ENCODE measurements at places on chromosomes 3 and 15. TPM values are rescaled to one million over a fixed set of nuclear protein-coding genes. Genes with fewer than 3 reads are reported as not detected.

The STAB1 gene
- 24.8 TPM for total RNA-seq

The VGLL3 gene
- total RNA-seq = 11.9 TPM

GRCh38 chr3:102664126-102664525 is 229.3 kb downstream of the ZPLD1 start:
- H3K4me3 ChIP-seq = no peak overlapping the region
- DNase-seq = peak; percentile 19
- H3K36me3 ChIP-seq = no peaks in the 10 kb centered on the region
- H3K4me1 ChIP-seq = no peaks in the 10 kb centered on the region
- H3K27ac ChIP-seq = no peak overlapping the region

GRCh38 chr3:14787630-14788029 is 31.1 kb upstream of the FGD5 start:
- H3K36me3 ChIP-seq = no peaks in the 10 kb centered on the region
- no peaks in the 10 kb centered on the region for H3K4me1 ChIP-seq
- H3K27ac ChIP-seq = no peak overlapping the region
- H3K4me3 ChIP-seq = no peak overlapping the region

DNA sequence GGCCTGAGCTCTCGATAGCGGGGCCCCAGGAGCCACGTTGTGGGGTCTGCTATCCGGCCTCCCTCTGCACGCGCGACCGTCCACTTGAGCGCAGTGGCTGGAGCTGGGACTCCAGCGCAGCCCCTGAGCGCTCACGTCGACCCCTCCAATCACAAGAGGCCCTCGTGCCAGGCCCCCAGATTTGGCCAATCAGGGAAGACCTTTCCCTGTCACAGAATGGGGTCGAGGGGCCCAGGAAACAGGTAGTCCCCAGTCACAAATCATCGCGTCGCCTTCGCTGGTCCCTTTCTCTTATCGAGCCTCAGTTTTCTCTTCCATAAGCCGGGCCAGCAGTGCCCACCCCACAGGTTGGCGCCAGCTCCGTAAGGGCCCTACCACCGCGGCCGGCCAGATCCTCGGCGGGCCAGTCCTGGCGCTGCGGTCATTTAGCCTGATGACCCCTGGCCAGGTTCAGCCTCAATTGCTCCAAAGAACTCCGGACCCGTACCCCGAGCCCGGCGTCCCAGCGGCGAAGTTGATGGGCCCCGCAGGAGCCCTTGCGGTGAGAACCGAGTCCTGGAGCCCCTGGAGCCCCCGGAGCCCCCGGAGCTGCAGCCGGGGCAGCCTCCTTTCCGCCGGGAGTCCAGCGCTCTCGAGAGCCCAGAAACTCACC is 435 bp downstream of the ALDH1L1 start:
- DNase-seq = peak; percentile 69
- H3K4me1 ChIP-seq = peaks cover 6% of the 10 kb centered on the region
- no peaks in the 10 kb centered on the region for H3K36me3 ChIP-seq
- H3K4me3 ChIP-seq = peak overlapping the region; percentile 63
- H3K27ac ChIP-seq = peak overlapping the region; percentile 99
- no peaks in the 10 kb centered on the region for H3K27me3 ChIP-seq

DNA sequence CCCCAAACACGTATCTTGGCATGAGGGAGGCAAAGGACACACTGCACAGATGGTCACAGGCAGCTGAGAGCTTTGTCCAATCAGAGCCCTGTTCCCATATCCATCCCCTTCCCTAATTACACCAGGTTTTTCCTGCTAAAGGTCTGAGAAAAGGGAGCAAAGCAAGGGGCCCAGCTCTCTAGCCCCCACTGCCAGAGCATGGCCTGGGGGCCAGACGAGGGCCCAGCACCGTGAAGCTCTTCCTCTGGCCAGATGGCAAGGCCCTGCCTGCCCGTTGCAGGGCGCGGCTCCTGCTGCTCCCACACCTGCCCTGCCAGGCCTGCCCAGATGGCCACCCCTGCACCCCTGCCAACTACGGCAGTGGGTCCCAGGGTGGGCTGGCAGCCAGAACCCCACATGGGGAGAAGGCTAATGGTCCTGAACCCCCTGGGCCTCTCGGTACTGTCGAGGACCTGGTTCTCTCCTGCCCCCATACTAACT is 3.2 kb downstream of the SHF start:
- H3K27me3 ChIP-seq = no peaks in the 10 kb centered on the region
- no peaks in the 10 kb centered on the region for H3K4me1 ChIP-seq
- DNase-seq = no peak
- no peak overlapping the region for H3K4me3 ChIP-seq

DNA sequence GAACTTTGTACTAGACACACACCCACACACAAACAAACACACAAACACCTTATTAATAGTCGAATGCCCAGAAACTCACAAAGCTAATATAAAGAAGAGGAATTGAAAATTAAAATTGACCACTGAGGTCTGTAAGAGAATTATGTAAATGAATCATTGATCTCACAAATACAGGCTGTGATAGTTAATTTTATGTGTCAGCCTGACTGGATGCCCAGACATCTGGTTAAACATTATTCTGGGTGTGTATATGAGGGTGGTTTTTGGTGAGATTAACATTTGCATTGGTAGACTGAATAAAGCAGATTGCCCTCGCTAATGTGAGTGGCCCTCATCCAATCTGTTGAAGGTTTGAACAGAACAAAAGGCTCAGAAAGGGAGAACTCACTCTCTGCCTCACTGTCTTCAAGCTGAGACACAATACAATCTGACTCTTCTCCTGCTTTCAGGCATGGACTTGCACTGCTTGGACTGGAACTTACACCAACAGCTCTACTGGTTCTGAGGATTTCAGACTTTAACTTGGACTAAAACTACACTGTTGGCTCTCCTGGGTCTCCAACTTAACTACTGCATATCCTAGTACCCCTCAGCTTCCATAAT is 199.4 kb upstream of the TTC14 start:
- no peak overlapping the region for H3K4me3 ChIP-seq
- no peaks in the 10 kb centered on the region for H3K36me3 ChIP-seq
- H3K27me3 ChIP-seq = no peaks in the 10 kb centered on the region
- H3K4me1 ChIP-seq = no peaks in the 10 kb centered on the region
- H3K27ac ChIP-seq = no peak overlapping the region

The NR2E3 gene
- not detected for total RNA-seq

DNA sequence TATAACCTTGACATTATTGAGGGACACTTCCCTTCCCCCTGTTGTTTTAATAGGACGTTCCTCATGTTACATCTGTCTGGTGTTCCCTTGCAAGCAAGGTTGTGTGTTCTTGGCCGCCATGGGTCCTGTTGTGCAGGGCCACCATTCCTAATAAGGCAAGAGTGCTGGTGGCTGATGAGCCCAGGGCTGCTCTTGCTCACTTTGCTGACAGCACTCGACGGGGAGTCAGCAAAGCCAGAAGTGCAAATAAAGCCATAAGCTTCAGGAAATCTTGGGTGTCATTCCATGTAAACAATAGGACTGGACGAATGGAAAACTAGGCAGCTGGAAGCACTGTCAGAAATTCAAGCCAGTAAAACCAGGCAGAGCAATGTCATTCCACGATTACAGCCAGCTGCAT is 75.8 kb downstream of the SQOR start:
- H3K4me1 ChIP-seq = no peaks in the 10 kb centered on the region
- no peak overlapping the region for H3K27ac ChIP-seq
- no peaks in the 10 kb centered on the region for H3K27me3 ChIP-seq
- H3K36me3 ChIP-seq = no peaks in the 10 kb centered on the region

The SLC9C1 gene
- total RNA-seq = not detected

- no peak overlapping the region for H3K4me3 ChIP-seq
- no peaks in the 10 kb centered on the region for H3K4me1 ChIP-seq
- no peaks in the 10 kb centered on the region for H3K36me3 ChIP-seq
- no peak overlapping the region for H3K27ac ChIP-seq
- no peak for DNase-seq
- H3K27me3 ChIP-seq = no peaks in the 10 kb centered on the region
These were observed 42.4 kb downstream of the CP start for GRCh38 chr3:149179220-149179619.

- no peaks in the 10 kb centered on the region for H3K36me3 ChIP-seq
- H3K27me3 ChIP-seq = no peaks in the 10 kb centered on the region
- H3K4me1 ChIP-seq = peaks cover 27% of the 10 kb centered on the region
- H3K4me3 ChIP-seq = peak overlapping the region; percentile 82
- no peak for DNase-seq
These were observed 783 bp upstream of the DNAJB11 start for GRCh38 chr3:186569779-186570095.

The SNTN gene
- not detected for total RNA-seq

DNA sequence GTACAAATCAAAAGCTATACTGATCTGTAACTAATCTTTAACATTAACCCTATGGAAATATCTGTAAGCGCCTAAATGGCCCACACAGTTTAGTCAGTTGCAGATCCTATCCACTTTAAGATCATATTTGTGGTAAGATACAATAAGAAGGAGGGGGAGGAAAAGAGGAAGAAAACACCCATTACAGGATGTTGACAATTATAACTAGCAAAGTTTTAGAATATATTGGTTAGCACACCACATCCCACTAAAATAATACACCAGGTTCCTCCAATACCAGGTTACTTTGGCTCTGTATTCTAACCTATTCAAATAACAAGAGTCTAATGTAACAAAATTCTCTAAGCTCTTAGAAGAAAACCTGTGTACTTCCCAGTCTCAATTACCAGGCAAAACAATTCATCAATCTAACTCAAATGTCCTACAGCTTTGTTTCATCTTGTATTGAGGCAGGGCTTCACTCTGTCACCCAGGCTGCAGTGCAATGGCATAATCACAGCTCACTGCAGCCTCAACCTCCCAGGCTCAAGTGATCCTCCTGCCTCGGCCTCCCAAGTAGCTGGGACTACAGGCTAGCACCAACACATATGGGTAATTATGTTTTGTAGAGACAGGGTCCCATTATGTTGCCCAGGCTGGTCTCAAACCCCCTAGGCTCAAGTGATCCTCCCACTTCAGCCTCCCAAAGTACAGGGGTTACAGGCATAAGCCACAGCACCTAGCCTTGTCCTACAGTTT is 4.2 kb downstream of the SLC4A7 start:
- H3K27me3 ChIP-seq = no peaks in the 10 kb centered on the region
- no peaks in the 10 kb centered on the region for H3K4me1 ChIP-seq
- no peak overlapping the region for H3K27ac ChIP-seq
- H3K36me3 ChIP-seq = no peaks in the 10 kb centered on the region
- H3K4me3 ChIP-seq = no peak overlapping the region

DNA sequence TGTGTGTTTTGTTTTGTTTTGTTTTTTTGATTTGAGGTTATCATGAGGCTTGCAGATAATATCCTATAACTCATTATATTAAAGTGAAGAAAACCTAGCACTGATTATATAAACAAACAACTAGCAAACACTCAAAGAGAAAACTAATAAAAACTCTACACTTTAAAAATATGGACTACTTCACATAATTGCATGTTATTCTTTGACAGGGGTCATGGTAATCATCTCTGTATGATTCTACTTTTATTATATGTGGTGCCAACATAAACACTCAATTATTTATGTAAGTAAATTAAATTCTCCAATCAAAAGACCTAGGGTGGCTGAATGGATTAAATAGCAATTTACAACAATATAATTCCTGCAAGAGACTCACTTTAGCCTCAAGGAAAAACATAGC is 44.6 kb upstream of the P3H2 start:
- no peak overlapping the region for H3K4me3 ChIP-seq
- H3K27ac ChIP-seq = no peak overlapping the region
- DNase-seq = no peak
- no peaks in the 10 kb centered on the region for H3K27me3 ChIP-seq
- H3K4me1 ChIP-seq = no peaks in the 10 kb centered on the region

- H3K4me1 ChIP-seq = no peaks in the 10 kb centered on the region
- no peaks in the 10 kb centered on the region for H3K36me3 ChIP-seq
- no peak for DNase-seq
- H3K27me3 ChIP-seq = no peaks in the 10 kb centered on the region
- no peak overlapping the region for H3K27ac ChIP-seq
- no peak overlapping the region for H3K4me3 ChIP-seq
These were observed 23.8 kb downstream of the TMEM45A start for GRCh38 chr3:100516232-100516631.

- no peak overlapping the region for H3K4me3 ChIP-seq
- H3K27ac ChIP-seq = no peak overlapping the region
These were observed 33.1 kb upstream of the MED12L start for GRCh38 chr3:151052346-151052745.

- no peak overlapping the region for H3K27ac ChIP-seq
- DNase-seq = no peak
- no peaks in the 10 kb centered on the region for H3K27me3 ChIP-seq
- H3K4me1 ChIP-seq = peaks cover 24% of the 10 kb centered on the region
- no peaks in the 10 kb centered on the region for H3K36me3 ChIP-seq
These were observed 3.9 kb downstream of the RPL35A start for GRCh38 chr3:197953881-197954280.

DNA sequence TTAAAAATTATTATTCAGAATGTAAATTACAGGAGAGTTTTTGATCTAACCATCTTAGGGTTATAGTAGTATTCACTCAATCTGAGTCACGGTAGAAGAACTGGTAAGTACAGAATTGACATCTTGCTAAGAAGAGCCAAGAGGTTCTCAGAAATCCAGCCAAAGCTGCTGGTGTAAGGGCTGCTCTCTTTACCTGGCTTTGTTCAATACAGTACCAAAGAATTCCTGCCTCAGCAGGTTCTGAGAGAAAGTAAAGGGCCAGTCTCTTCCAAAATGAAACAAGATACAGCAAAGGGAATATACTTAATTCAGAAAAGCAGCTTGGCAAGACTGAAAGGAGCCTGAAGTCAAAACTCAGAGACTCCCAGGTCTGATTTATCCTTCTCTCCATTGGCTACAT is 193.1 kb downstream of the TNIK start:
- H3K36me3 ChIP-seq = no peaks in the 10 kb centered on the region
- peaks cover 4% of the 10 kb centered on the region for H3K4me1 ChIP-seq
- no peak for DNase-seq
- no peak overlapping the region for H3K27ac ChIP-seq

The BFSP2 gene
- total RNA-seq = not detected

GRCh38 chr3:22225161-22225560 is 474.2 kb upstream of the ZNF385D start:
- H3K4me3 ChIP-seq = no peak overlapping the region
- H3K27ac ChIP-seq = no peak overlapping the region
- no peaks in the 10 kb centered on the region for H3K4me1 ChIP-seq
- no peak for DNase-seq

The CIP2A gene
- total RNA-seq = 1.3 TPM

DNA sequence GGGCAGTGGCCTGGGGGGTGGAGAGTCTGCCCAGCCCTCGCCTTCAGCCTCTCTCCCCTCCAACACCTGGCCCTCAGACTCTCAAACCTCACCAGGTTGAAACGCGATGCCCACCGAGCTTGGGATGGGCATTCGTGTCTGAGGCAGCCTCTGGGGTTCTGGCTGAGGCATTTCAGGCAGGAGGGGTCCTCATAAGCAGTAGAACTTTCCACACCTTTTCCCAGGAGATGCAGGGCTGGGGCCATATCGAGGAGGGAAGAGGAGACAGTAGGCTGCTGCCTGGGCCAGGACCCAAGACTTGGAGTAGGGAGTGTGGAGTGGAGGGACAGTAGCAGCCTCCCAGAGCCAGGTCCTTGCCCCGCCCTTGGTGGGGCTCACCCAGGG is 24.6 kb downstream of the ACAA1 start:
- DNase-seq = peak; percentile 23
- H3K27me3 ChIP-seq = no peaks in the 10 kb centered on the region
- no peak overlapping the region for H3K4me3 ChIP-seq
- no peaks in the 10 kb centered on the region for H3K36me3 ChIP-seq

- H3K27me3 ChIP-seq = no peaks in the 10 kb centered on the region
- peaks cover 5% of the 10 kb centered on the region for H3K4me1 ChIP-seq
- H3K4me3 ChIP-seq = no peak overlapping the region
- no peak for DNase-seq
These were observed 103.3 kb downstream of the PCCB start for GRCh38 chr3:136353461-136353860.

The SLC12A1 gene
- total RNA-seq = not detected

Measured in pancreas (tissue), 10 donors.